ENCODE measurements at places on chromosomes 7 and 10. TPM values are rescaled to one million over a fixed set of nuclear protein-coding genes. Genes with fewer than 3 reads are reported as not detected.
A peak's percentile ranks its signal among the peaks of the same experiment; 100 is the strongest.

Gene ZNF727
- total RNA-seq, result 5.4 TPM

Gene MGMT
- total RNA-seq, result 19.9 TPM

Gene NPY
- not detected for total RNA-seq

DNA sequence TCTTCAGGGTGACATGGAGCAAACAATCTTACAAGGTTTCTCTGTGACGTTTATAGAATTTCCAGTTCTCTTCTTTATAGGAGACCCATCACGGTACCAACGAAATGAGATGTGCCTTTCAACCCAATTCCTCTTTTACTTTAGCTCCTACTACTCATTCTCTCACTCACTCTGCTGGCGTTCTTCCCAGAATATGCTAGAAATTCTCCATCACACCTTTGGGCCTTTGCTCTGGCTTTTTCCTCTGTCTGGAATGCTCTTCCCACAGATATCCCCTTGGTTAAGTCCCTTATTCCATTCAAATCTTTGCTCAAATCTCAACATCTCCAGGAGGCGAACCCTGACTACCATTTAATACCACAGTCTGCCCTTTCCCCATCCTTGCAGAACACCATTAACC is 39.0 kb downstream of the SEMA3C start:
- no peaks in the 10 kb centered on the region for H3K27me3 ChIP-seq
- H3K4me3 ChIP-seq, result no peak overlapping the region
- DNase-seq, result no peak
- H3K36me3 ChIP-seq, result no peaks in the 10 kb centered on the region
- no peak overlapping the region for H3K27ac ChIP-seq

GRCh38 chr10:107686095-107686494 is 521.6 kb upstream of the SORCS1 start:
- DNase-seq, result peak; percentile 69
- H3K27me3 ChIP-seq, result no peaks in the 10 kb centered on the region
- no peaks in the 10 kb centered on the region for H3K36me3 ChIP-seq
- H3K4me1 ChIP-seq, result peaks cover 16% of the 10 kb centered on the region
- H3K4me3 ChIP-seq, result no peak overlapping the region
- H3K27ac ChIP-seq, result peak overlapping the region; percentile 39

- H3K4me3 ChIP-seq, result no peak overlapping the region
- no peaks in the 10 kb centered on the region for H3K36me3 ChIP-seq
- no peak for DNase-seq
- no peaks in the 10 kb centered on the region for H3K4me1 ChIP-seq
- no peaks in the 10 kb centered on the region for H3K27me3 ChIP-seq
These were observed 139.3 kb downstream of the C1GALT1 start for GRCh38 chr7:7321681-7322080.

GRCh38 chr7:76211216-76211615 is 9.5 kb downstream of the SRRM3 start:
- no peak overlapping the region for H3K27ac ChIP-seq
- H3K36me3 ChIP-seq, result no peaks in the 10 kb centered on the region
- peaks cover 4% of the 10 kb centered on the region for H3K27me3 ChIP-seq
- DNase-seq, result no peak
- no peak overlapping the region for H3K4me3 ChIP-seq

All from lower lobe of right lung (tissue), 2 donors.